ENCODE measurements at places on chromosomes 6 and 20.

DNA sequence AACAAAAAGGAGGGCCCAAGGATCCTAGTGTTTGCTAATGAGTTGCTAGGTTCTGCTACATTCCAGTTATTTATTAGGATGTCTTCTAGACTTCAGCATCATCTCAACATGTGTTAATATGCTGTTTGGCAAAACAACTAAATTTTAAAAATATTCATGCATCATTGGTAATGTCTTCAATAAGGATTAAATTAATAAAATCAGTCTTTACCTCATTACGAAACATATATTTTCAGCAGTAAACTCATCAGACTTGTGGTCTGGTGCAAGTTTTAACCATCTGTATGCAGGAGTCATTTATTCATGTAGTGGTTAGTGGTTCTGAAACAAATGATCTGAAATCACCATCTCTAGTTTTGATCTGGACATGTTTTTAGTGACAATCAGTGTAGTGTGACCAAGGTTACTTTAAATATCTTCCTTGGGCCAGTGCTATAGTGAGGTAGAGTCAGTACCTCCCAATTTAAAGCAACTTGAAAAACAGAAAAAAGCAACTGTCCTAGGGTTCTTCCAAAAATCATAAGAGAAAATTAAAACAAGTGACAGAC is 85.0 kb upstream of the KCNK16 start:
- no peak for DNase-seq

GRCh38 chr20:57713505-57713903 is 3.7 kb upstream of the PMEPA1 start:
- no peak for DNase-seq

GRCh38 chr6:170082531-170083187 is 208.2 kb downstream of the DLL1 start:
- peak; percentile 25 for DNase-seq

- peak; percentile 53 for DNase-seq
Measured at GRCh38 chr6:85641897-85642773, 551 bp downstream of the SYNCRIP start.

DNA sequence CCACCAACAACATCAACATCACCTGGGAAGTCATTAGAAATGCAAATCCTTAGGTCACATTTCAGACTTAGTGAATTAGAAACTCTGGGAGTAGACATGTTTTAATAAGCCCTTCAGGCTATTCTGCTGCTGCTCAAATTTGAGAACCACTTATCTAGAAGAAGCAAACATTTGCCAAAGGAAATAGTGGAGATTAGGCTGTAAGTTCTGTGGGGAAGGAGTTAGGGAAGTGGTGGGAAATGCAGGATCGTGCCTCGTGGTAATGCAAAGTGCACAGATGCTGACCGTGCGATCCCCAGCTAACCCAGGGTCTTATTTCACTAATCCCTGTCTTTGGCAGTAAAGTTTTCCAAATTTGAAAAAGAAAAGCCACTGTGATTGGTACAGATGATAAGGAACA is 328.5 kb downstream of the EPM2A start:
- DNase-seq = no peak

DNA sequence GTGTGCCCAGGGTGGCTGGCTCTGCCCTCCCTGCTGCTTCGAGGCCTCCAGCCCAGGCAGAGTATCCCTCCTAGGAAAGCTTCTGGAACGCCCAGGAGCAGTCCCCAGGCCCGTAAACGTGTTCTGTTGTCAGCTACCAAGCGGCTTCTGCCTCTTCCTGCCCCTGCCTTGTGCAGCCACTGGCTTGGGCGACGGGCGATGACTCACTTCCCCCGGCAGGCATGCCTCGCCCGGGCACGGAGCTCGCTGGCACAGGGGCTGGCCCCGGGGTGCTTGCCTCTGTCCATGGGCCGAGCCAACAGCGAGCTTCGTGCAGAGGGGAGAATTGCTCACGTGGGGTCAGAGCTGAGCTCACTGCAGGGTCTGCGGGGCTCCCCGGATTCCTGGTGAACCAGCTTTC is 86.7 kb upstream of the THBS2 start:
- peak; percentile 80 for DNase-seq

DNA sequence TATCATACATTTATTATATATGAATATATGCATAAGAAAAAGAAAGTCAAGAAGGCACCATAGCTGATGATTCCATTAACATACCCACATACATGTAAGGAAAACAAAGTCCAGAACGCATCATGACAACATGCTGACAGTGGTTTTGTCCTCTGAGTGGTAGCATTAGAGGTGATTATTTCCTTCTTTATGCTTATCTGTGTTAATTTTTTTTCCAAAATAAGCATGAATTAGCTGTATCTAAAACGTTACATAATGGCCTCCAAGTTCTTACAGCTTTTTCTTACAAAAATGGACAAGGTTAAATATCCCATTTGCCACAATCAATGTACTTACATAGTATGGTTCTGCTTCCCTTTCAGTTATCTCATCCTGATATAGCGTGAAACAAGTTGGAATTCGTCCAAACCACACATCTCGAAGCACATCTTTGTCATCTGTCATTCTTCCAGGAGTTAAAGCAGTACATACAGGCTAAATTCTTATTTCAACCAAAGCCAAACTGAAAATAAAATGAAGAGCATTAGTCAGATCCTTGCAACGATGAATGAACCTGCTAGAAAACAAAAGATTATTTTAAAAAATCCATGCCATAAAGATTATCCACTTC is 9.7 kb downstream of the ATG5 start:
- peak; percentile 32 for DNase-seq

DNA sequence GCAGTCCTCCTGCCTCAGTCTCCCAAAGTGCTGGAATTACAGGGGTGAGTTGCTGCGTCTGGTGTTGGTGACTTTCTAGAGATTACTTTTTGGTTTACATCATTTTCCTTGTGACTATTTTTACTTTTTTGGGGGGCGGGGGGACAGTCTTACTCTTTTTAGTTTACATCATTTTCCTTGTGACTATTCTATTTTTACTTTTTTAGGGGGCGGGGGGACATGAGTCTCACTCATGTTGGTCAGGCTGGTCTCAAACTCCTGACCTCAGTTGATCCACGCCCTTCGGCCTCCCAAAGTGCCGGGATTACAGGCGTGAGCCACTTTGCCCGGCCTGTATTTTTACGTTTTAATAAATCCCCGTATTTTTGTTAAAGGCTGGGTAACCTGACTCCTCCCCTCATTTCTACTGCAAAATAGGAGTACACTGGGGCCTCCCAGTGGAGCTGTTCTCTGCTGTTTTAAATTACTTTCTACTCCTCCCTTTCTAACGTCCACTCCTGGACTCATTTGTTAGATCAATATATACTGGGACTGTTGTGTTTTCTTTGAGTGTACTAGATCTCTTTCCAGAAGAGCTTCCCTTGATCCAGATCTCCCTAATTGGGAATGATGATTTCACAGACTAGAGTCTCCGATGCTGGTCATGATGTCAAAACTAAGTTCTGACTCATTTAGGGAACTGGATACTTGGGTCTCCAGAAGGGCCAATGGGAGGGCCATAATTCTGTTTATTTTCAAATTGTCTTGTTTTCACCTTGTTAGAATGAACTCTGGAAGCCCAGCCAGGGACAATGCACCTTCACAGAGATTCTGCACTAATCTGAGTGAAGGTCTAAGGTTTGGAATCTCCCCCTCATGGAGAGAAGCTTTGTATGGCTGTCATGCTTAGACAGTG is 9.2 kb downstream of the HSPA1B start:
- DNase-seq = no peak

DNA sequence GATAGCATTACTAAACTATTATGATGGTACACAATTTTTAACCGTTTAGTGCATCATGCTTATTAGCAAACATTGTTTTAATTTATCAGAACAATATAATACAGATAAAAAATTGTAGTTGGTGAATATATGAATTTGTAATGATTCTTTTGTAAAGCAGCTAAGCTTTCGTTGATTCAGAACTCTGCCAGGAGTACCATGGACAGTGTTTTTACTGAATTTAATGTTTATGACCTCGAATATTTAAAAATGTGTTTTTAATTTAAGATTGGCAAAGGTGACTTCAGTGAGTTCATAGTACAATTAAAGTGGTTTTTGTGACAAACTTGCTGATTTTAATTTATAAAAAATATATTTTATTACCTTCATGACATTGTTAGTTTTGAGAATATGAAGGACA is 10.0 kb downstream of the AFDN start:
- DNase-seq = no peak

DNA sequence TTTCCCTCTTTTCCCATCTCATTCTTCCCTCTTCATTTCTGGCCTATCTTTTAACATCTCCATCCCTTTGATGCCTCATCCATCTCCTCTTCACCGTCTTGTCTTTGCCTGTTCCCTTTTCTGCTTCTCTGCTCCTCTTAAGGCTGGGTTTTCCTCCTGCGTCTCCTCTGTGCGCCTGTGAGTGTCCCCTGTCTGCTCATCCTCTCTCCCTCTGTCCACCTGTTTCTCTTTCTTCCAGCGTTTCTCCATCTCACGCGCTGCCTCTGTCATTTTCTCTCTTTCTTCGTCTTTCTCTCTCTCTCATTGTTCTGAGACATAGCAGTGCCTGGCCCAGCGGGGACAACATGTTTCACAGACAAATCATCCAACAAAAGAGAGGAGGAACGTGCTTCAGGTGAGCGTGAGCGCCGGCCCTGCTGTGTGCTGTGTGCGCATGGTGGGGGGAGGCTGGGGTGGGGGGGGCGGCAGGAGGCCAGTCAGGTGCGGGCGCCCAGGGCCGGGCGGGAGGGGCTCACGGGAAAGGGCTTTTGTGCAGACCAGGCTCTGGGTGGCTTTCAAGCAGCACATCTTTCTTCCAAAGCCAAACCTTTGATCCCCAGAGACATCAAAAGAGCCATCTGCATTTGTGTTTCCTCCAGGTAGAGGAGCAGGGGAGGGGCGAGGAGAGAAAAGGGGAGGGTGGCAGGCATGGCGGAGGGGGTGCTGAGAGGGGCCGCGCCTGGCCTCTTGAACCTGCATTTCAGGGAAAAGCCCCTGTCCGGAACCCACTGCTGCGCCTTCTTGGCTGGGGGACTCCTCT is 121.3 kb downstream of the VEGFA start:
- DNase-seq = no peak

GRCh38 chr6:25239498-25239897 is 39.7 kb upstream of the CARMIL1 start:
- DNase-seq = no peak

DNA sequence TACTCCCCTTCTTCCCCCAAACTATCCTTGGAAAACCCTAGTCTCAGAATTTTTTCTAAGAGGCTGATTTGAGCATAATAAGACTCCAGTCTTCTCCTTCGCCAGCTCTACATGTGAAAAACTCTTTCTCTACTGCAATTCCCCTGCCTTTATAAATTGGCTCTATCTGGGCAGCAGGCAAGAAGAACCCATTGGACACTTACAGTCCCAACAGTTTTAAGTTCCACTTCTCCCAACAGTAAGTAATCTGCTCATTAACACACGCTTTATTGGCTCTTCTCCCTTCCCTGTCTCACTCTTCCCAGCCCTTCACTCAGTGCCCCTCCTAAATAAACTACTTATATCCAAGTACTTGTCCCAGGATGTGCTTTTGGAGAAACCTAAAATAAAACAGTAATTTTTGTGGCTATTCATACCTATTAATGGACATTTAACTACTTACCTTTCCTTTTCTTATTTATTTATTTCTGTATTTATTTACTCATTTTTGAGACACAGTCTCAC is 11.1 kb upstream of the DDR1 start:
- DNase-seq = no peak

DNA sequence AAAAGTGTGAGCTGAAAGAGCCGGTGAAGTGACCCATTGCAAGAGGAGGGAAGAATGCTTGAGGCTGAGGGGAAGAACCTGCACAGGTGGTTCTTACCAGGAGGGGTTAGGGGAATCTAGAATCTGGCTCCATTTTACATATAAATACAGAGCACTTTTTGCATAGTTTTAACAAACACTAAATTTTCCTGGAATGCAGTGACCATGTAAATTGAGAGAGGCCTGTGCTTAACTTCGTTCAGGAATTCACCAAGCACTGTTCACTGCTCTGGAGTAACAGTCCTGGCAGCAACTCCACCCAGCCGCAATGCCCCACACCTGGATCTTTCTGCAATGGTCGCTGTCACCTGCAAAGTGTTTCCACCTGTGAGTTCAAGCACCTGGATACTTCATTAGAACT is 13.2 kb upstream of the RIPOR3 start:
- no peak for DNase-seq

DNA sequence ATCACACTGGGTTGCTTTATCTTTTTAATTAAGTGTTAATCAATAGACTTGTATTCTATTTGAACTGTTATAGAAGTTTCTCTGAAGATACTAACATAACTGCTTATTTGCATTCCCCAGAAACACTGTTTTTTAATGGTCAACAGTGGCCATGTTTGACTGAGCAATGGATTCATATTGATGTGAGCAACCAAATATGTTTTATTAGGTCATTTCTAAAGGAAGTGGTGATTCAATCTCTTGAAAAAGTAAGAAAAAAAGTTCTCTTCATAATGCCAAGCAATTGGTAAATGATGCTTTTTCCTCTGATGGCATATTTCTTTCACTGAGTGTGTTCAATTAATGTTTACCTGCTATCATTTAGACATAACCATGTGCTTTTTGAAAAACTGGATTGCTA is 593.0 kb upstream of the CITED2 start:
- DNase-seq = no peak

GRCh38 chr6:168585441-168585840 is 144.5 kb downstream of the SMOC2 start:
- DNase-seq = no peak

GRCh38 chr20:50886184-50886790 is 45.0 kb downstream of the ADNP start:
- DNase-seq = peak; percentile 11

GRCh38 chr6:82227770-82228169 is 19.8 kb downstream of the IBTK start:
- no peak for DNase-seq

DNA sequence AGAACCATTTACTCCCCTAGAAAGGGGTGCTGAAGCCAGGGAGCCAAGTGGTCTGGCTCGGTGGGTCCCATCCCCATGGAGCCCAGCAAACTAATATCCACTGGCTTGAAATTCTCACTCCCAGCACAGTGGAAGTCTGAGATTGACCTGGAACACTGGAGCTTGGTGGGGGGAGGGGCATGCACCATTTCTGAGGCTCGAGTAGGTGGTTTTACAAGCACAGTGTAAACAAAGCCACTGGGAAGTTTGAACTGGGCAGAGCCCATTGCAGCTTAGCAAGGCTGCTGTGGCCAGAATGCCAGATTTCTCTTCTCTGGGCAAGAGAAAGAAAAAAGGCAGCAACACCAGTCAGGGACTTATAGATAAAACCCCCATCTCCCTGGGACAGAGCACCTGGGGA is 855.8 kb upstream of the CITED2 start:
- DNase-seq = no peak

DNA sequence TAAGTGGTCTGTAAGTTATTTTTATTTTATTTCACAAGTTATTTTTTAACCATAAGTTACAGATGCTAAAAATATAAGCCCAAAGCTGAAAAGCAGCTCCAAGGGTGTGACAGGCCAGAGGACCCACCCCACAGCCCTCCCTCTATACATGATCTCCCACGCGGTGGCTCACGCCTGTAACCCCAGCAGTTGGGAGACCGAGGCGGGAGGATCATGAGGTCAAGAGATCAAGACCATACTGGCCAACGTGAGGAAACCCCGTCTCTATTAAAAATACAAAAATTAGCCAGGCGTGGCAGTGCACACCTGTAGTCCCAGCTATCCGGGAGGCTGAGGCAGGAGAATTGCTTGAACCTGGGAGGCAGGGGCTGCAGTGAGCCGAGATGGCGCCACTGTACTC is 32.2 kb downstream of the COL11A2 start:
- DNase-seq = no peak

Data from HT1080 (cell line).